Stimulated activated CD8-positive, alpha-beta memory T cell treated with anti-CD3 and anti-CD28 coated beads, Interleukin-12 subunit alpha, Interleukin-12 subunit beta, amount 100 ng/mL, for 4 hours (primary cell): ENCODE measurements at places on chromosomes 12 and 14.

- DNase-seq, result no peak
These were observed 286.7 kb downstream of the ZFP36L1 start for GRCh38 chr14:68506021-68506644.

DNA sequence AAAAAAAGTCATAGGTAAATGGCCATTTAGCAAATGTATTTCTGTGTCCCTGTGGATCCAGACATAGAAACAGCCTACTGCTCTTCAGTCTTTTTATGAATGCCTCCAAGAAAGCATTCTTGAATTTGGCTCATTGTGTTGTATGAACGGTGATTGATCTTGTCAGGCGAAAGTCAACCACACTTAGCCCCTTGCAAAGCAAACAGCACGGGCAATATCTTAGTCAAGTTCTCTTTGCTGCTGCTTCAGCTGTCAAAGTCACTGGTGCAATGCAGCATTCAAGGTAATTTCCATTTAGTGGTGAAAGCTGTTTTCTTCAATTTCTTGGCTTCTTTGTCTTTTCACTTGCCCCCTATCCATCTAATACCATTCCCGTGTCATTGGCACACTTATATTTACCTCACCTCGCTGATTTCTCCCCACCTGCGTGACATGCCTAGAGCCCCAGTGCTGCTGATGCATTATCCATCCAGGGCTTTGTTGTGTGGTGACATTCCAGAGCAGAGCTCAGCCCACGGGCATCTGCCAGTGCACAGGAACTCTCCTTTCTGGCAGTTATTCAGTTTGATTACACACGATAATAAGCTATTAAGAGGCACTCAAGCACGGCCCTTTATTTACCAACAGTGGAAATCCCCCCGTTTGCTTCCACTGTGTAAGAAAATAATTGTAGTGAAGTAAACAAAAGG lies 362.3 kb upstream of the NOVA1 start:
- DNase-seq, result no peak

GRCh38 chr12:100026241-100026640 lies 41.5 kb upstream of the ANKS1B start:
- no peak for DNase-seq

DNA sequence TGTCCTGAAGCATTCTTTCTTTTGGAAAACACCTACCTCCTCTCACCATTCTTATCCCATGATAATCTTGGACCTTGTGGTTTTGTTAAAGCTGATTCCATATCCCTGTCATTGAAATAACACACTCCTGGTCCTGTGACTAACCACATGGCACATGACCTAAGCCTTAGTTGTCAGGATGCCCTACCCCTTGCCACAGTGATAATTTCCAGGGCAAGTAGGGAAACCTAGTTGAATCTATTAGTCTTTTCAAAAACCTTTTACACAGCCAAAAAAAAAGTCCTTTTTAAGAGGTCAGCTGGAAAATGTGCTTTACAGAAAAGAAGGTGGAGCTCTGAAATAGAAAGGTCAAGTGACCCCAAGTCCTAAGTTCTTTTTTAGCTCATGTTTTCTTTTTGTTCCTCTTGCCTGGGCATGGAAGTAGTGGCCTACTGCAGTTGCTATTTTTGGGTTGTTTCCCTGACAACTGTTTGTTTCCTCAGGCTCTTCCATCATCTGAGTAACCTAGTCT lies 608.4 kb downstream of the LRFN5 start:
- DNase-seq, result no peak

DNA sequence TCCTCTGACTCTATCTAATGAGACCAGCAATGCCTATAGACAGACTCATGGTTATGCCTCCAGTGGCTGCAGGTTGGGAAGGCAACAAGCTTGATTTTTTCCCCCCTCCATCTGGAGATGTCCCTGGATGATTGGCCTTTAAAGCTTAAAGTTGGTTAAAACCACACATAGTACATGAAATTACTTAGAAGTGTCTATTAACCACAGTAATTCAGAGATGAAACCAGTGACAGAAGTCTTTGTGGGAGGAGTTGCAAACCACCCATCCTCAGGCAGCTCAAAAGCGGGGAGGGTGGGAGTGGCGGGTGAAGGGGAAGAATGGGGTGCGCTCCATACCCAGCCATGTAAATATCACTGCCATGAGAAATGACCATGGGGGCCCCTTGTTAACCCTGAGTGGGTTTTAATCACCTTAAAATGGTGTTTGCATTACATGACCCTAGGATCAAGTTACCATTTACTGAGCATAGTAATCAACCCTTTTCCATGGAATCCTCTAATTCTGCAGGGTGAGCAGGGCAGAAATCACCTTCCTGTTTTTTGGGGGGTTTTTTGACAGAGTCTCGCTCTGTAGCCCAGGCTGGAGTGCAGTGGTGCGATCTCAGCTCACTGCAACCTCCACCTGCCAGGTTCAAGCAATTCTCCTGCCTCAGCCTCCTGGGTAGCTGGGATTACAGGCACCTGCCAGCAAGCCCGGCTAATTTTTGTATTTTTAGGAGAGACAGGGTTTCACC lies 133.5 kb downstream of the FOXN3 start:
- no peak for DNase-seq

- DNase-seq, result no peak
These were observed 38.8 kb downstream of the TRAFD1 start for GRCh38 chr12:112164011-112164660.

- no peak for DNase-seq
These were observed 73.9 kb downstream of the HSD17B6 start for GRCh38 chr12:56836800-56837663.

DNA sequence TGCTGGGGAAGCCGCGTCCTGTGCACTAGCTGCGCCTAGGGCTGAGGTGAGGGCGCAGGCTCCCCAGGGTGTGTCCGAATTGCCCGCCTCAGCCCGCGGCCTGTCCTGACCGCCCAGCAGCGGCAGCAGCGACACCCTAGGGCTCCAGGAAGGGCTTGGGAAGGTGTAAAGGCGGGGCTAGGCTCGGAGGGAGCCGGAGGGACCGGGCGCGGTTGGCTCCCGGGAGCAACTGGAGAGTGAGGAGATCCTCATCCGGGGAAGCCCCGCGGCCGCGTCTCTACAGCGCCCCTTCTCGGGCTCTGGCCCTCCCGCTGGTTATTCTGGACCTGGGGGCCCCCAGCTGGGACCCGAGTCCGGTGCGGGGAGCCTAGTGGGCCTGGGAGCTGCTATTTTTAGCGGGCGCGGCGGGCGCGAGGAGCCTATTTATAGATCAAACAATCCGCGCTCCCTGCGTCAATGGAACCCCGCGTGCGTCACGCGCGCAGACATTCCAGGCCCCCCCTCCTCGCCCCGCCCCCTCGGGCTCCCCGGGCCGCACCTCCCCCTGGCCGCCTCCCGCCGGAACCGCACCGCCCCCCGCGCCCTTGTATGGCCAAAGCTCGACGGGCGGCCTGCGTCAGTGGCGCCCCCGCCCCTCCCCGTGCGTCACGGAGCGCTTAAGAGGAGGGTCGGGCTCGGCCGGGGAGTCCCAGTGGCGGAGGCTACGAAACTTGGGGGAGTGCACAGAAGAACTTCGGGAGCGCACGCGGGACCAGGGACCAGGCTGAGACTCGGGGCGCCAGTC lies at the start of gene NR4A1:
NR4A1 (plus strand) TSS at position 685 of the 784 bp plus-strand sequence. CDS start 2,887 bp downstream, outside the sequence.
- DNase-seq, result peak; percentile 100

- DNase-seq, result peak; percentile 67
These were observed 24.7 kb upstream of the IRF2BPL start for GRCh38 chr14:77053046-77053841.

- DNase-seq, result no peak
These were observed 10.2 kb upstream of the SLC17A8 start for GRCh38 chr12:100346660-100347059.

DNA sequence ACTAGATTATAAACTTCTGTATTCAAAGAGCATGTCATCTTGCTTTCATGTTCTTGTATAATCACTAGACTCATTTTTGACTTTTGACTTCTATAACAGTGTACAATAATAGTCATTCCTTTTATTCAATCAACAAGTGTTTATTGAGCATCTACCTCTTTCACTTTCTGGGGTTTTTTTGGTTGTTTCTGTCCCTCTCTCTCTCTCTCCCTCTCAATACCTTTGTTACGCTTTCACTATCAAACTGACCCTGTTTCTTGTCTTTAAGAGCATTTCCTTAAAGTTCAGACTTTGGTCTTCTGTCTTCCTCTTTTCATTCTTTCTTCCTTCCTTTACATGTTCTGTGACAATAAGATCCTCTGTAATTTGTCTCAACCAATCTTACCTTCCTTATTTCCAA lies 49.5 kb downstream of the GPR137C start:
- DNase-seq, result no peak

GRCh38 chr12:67354322-67354721 lies 85.2 kb downstream of the CAND1 start:
- no peak for DNase-seq

DNA sequence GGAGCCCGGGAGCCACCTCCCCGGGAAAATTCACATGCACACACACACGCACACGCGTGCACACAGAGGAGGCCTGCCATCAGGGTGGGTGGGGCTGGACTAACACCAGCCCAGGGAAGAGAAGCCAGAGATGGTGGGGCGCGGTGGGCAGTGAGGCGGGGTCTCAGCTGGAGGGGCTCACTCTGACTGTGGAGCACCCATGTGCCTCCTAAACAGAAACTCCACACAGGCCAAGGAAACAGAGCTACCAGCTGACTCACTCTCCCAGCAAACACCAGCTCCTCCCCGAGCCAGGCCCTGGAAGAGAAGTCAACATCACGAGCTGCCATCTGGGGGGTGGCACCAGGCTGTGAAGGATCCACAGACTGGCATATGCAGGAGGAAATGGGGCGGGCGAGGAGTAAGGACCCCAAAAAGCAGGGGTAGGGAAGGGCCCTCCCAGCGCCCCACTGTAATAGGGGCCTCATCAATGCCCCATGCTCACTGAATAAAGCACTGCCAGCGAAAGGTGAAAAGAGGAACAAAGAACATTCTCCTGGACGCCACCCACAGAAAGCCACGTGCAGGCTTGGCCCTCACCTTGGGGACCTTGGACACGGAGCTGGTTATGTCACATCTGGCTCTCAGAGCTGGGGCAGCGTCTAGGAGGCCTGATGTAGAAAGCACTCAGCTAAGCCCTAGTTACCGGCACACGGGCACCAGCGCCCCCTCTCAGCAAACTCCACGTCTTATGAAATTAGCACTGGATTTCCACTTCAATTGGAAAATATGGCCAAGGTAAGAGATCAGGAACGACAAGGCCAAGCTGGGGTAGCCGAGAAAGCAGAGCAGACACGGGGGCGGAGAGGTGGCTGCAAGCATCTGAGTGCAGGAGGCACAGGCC lies 8.4 kb upstream of the INF2 start:
- DNase-seq, result no peak

- DNase-seq, result no peak
These were observed 45.7 kb upstream of the OTX2 start for GRCh38 chr14:56855891-56856461.

DNA sequence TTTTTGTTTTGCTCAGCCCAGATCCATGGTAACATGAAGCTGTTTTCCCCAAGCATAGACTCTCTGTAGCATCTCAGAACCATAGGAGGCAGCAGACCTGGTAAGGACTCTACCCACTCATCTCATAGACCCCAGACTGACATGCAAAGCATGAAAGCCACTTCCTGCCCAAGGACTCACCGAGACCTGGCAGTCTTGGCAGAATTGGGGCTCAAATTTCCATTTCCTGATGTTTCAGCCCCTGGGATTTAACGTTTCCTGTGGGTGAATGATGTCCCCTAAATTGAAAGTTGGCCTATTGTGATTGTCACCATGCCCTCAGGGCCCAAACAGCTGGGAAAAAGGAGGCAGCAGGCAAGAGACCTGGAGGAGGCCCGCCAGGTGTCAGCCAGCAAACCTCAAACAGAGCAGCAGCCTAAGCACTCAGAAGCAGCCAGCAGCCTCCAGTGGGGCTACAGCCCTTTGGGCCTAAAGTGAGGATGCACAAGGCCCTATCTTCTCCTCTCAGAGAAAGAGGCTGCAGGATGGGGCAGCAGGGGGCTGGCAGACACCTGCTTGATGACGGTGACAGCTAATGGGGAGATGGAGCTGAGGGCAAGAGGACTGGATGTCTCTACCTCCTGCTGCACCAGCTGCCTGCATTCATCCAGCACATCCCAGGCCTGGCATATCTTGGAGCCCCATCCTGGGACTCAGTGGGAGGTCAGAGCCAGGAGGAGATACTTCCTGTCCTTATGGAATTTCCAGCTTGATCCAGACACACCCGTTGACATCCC lies 8.5 kb downstream of the KRT85 start:
- DNase-seq, result no peak

- peak; percentile 61 for DNase-seq
These were observed 25.0 kb downstream of the SH2B3 start for GRCh38 chr12:111430433-111431353.

DNA sequence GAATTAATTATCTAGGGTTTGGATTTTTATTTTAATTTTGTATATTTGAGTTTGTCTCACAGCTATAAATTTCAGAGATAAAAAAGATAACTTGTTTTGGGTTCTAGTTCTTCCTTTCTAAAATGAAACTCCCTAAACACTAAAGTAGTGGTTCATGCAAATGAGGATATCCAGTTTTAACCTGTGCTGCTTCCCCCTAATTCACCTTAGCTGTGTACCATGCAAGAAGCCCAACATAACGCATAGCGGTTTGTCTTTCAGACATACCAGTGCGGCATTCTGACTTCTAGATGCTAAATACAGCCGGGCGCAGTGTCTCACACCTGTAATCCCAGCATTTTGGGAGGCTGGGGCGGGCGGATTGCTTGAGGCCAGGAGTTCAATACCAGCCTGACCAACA lies 288.6 kb upstream of the NPAS3 start:
- no peak for DNase-seq

GRCh38 chr14:65804439-65805112 lies 392.0 kb downstream of the FUT8 start:
- DNase-seq, result no peak

DNA sequence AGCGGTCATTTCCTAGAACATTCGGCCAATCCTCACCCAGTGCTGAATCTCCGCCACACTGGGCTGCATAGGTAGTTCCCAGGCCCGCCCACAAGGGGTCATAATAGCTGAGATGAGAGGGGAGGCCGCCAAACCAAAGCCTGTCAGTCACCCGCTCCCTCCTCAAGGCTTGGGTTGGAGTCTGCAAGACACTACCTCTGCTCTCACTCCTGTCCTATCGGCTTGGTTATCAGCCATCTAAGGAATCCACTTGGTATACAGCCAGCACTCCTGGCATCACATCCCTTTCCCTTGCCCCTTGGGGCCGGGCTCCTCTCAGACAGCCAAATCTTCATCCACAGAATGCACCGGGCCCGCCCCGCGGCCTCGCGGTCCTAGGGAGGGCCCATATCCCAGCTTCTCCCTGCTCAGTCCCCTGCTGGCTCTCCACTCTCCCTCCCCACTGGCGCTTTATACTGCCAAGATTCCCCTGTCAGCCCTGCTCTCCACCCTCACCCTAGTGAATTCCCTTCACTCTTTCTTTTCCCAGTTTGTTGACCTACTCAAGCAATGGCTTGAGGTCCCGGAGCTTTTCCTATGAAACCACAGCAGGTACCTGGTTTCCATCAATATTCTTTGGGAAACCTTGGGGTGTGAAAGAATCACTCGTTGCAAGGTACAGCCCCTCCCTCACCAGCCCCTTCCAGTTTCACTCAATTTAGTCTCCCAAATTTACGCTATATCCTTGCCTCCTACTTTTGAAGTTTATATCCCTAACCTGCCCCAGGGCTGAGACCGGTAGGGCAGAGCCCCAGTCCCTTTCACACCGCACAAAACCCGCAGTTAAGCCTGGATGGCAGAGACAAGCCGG lies 1.4 kb downstream of the IFFO1 start:
- no peak for DNase-seq

GRCh38 chr12:106690569-106691305 lies 83.7 kb upstream of the RIC8B start:
- DNase-seq, result no peak
